LHCN-M2 (cell line): ENCODE measurements at places on chromosomes 2 and 18. TPM values are rescaled to one million over a fixed set of nuclear protein-coding genes. Genes with fewer than 3 reads are reported as not detected.

SEH1L gene
- 34.0 and 36.3 TPM in 2 replicates for total RNA-seq

SERPINB3 gene
- total RNA-seq, result not detected in 2 replicates

CCDC148 gene
- total RNA-seq, result 0.26 and 0.29 TPM in 2 replicates

EGR4 gene
- not detected in 2 replicates for total RNA-seq

GALNT13 gene
- total RNA-seq, result 0.13 and 0.75 TPM in 2 replicates

DNMT3A gene
- total RNA-seq, result 3.1 and 5.0 TPM in 2 replicates

CYP27C1 gene
- 0.32 and 0.63 TPM in 2 replicates for total RNA-seq

HOXD4 gene
- total RNA-seq, result not detected in 2 replicates

CNGA3 gene
- total RNA-seq, result 0.23 and 0.58 TPM in 2 replicates
